ENCODE measurements at places on chromosomes 7 and 10. TPM values are rescaled to one million over a fixed set of nuclear protein-coding genes. Genes with fewer than 3 reads are reported as not detected.

The GRID1 gene
- not detected for total RNA-seq

The CAV1 gene
- not detected for total RNA-seq

The HECW1 gene
- total RNA-seq: not detected

The GIMAP5 gene
- 29.2 TPM for total RNA-seq
